ENCODE measurements at places on chromosomes 4 and X. TPM values are rescaled to one million over a fixed set of nuclear protein-coding genes. Genes with fewer than 3 reads are reported as not detected.

Gene UGT2A3
- not detected for total RNA-seq

Gene SSX5
- not detected for total RNA-seq

Gene HSFX3
- not detected for total RNA-seq

Gene RAI2
- 0.33 TPM for total RNA-seq

Gene RBM46
- not detected for total RNA-seq

DNA sequence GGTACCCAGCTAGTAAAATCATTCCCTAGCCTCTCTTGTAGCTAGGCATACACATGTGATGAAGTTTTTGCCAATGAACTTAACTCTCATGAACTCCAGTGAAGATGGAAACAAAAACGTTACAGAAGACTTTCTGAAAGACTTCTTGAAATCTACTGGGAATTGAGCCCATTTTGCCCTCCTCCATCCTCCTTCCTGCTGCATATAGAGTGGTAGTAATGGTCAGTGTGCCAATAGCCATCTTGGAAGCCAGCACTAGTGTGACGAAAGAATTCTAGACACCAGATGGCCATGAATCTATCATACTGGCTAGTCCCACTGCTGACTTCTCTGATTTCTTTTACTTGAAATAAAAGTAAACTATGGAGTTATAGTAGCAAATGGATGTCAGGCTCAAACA is 30.9 kb upstream of the PPA2 start:
- no peaks in the 10 kb centered on the region for H3K27me3 ChIP-seq
- no peaks in the 10 kb centered on the region for H3K4me1 ChIP-seq
- H3K36me3 ChIP-seq: no peaks in the 10 kb centered on the region

- H3K27me3 ChIP-seq: no peaks in the 10 kb centered on the region
- H3K4me1 ChIP-seq: peaks cover 72% of the 10 kb centered on the region
- H3K4me3 ChIP-seq: no peak overlapping the region
- DNase-seq: no peak
- no peak overlapping the region for H3K27ac ChIP-seq
Observed at GRCh38 chrX:63750811-63751210, 34.2 kb downstream of the ARHGEF9 start.

GRCh38 chr4:184870718-184871117 is 45.0 kb upstream of the ACSL1 start:
- H3K4me3 ChIP-seq: no peak overlapping the region
- no peak overlapping the region for H3K27ac ChIP-seq
- H3K4me1 ChIP-seq: no peaks in the 10 kb centered on the region
- H3K36me3 ChIP-seq: no peaks in the 10 kb centered on the region
- no peak for DNase-seq

GRCh38 chr4:125483278-125483677 is 168.5 kb downstream of the FAT4 start:
- no peak overlapping the region for H3K27ac ChIP-seq
- no peak for DNase-seq
- no peaks in the 10 kb centered on the region for H3K27me3 ChIP-seq

- no peaks in the 10 kb centered on the region for H3K4me1 ChIP-seq
- DNase-seq: no peak
- H3K4me3 ChIP-seq: no peak within 1 kb of the TSS
- H3K27ac ChIP-seq: no peak within 1 kb of the TSS
- H3K36me3 ChIP-seq: no peaks in the 10 kb centered on the region
Observed at GRCh38 chr4:76074468-76074867, at the start of gene ART3. ART3 (plus strand) TSS chr4:76074709; CDS start chr4:76075890, 1,181 bp downstream.

GRCh38 chr4:146643812-146644401 is 5.2 kb downstream of the POU4F2 start:
- H3K27me3 ChIP-seq: peaks cover 88% of the 10 kb centered on the region
- H3K36me3 ChIP-seq: peaks cover 7% of the 10 kb centered on the region
- no peak overlapping the region for H3K27ac ChIP-seq

GRCh38 chr4:110769578-110769977 is 146.7 kb upstream of the PITX2 start:
- H3K4me3 ChIP-seq: no peak overlapping the region
- DNase-seq: no peak
- no peak overlapping the region for H3K27ac ChIP-seq

All from activated CD8-positive, alpha-beta memory T cell treated with anti-CD3 and anti-CD28 coated beads, Interleukin-2, amount 10 ng/mL, durations not matched to agents 7 days and 5 days (primary cell).